ENCODE measurements at places on chromosomes 13 and 19. TPM values are rescaled to one million over a fixed set of nuclear protein-coding genes. Genes with fewer than 3 reads are reported as not detected.
A peak's percentile ranks its signal among the peaks of the same experiment; 100 is the strongest.

Gene CYP2A7
- not detected for total RNA-seq

Gene PIN1
- total RNA-seq = 43.4 TPM

Gene NCLN
- 12.2 TPM for total RNA-seq

Gene CBY2
- total RNA-seq = not detected

- no peak for DNase-seq
- no peak overlapping the region for H3K4me3 ChIP-seq
- H3K27me3 ChIP-seq = no peaks in the 10 kb centered on the region
- H3K27ac ChIP-seq = no peak overlapping the region
- H3K36me3 ChIP-seq = no peaks in the 10 kb centered on the region
These were observed 231.4 kb downstream of the OXGR1 start for GRCh38 chr13:96762876-96763275.

DNA sequence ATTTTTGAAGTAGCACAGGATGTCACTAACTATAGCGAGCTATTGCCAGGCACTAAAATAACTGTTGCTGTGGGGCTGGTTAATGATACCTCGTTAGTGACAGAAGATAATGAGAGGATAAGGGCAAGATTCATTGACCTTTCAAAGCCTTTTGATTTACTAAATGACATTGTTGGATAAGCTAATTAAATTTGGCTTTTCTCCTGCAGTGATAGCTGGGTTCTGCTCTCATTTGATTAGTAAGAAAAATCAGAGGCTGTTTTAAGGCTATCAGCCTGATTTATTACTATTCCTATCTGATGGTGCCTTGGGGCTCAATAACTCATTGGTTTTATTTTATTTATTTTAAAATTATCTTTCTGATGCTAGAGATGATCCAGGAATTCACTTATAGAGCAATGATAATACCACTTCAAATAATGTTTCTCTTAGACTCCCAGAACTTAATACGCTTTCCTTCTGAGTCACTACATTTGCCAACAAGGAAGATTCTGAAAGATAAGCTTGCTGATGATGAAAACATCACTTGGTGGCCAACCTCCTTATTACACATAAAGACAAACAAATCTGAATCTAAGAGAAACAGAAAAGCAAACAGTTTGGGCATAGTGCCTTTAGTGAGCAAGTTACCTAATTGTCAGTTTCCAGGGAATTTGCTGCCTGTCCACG is 501.3 kb upstream of the ARGLU1 start:
- H3K36me3 ChIP-seq = no peaks in the 10 kb centered on the region
- no peaks in the 10 kb centered on the region for H3K27me3 ChIP-seq
- no peak overlapping the region for H3K4me3 ChIP-seq
- peak; percentile 12 for DNase-seq

DNA sequence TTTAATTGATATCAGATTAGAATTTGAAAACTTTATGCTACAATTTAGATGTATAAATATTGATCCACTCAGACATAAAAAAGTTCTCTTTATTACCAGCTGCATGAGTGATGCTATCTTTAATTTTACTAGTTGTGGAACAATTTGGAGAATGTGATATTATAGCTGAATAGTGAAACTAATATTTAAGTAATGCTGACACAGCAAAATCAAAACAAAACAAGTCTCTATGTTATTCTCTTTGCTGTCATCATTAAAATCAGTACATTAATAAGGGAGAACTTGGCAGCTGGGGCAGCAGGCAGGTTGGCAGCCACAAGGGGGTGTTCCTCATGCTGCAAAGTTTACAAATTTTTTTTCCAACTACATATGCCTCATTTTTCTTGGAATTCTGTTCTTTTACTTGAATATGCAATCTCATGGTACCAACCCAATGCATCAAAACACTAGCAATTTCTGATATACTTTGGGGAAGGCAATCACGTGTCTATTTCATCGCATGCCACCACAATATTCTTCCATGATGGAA is 585.3 kb downstream of the FGF9 start:
- peaks cover 4% of the 10 kb centered on the region for H3K4me1 ChIP-seq
- H3K27me3 ChIP-seq = no peaks in the 10 kb centered on the region
- H3K36me3 ChIP-seq = no peaks in the 10 kb centered on the region
- no peak overlapping the region for H3K4me3 ChIP-seq
- no peak overlapping the region for H3K27ac ChIP-seq
- no peak for DNase-seq

DNA sequence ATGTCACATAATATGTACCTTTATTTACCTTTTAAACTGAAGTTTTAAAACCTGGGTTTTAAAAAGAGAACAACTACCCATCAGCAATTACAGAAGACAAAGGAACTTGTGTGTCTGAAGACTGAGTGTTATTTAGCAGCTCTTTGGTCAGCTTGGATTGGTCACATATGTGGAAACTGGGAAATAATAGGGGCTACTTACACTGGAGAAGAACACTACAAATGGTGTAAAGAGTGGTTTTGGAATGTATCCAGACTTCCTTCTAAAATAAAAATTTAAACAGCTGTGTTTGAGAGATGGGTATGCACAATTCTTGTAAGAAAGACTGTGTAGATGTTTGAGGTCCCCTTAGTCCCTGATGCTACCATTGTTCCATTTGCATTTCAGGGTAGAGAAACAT is 13.3 kb downstream of the TNFRSF19 start:
- H3K27ac ChIP-seq = no peak overlapping the region
- H3K4me1 ChIP-seq = peaks cover 15% of the 10 kb centered on the region
- no peaks in the 10 kb centered on the region for H3K36me3 ChIP-seq
- peaks cover 12% of the 10 kb centered on the region for H3K27me3 ChIP-seq
- DNase-seq = no peak

DNA sequence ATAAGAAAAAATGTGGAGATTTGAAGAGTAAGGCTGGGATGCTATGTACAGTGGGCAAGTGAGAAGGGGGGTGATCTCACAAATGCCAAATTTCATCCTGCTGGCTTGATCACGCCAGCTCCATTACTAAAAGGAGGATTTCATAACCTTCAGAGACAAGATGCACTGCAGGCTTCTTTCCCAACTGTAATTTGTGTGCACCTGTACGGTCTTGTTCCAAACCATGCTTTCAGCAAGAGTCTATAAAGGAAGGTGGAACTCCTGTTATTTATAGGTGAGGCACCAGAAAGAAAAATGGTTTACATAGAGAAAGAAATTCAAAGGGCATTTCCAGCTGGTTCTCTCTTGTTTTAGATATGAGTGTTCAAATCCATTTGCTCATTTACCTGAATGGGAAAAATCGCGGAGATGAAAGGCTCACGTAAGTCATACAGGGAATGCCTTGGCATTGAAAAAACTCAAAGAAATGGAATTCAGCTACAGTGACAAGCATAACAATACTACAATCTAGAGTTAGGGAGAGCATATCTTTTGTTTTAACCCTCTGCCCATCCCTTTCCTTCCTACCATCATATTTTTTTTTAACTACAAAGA is 13.3 kb downstream of the EFNB2 start:
- no peaks in the 10 kb centered on the region for H3K36me3 ChIP-seq
- no peaks in the 10 kb centered on the region for H3K27me3 ChIP-seq
- H3K27ac ChIP-seq = no peak overlapping the region

DNA sequence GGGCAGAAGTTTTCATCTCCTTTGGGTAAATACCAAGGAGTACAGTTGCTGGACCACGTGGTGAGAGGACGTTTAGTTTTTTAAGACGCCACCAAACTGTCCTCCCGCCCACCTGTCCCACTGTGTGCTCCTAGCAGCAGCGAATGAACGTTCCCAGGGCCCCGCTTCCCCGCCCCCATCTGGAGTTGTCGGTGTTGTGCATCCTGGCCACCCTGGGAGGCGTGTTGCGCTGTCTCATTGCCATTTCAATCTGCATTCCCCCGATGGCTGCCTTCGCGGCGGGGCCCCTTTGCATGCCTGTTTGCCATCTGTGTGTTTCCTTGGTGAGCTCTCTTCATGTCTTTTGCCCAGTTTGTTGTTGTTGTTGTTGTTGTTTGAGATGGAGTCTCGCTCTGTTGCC is 76.1 kb downstream of the KDM4B start:
- H3K4me1 ChIP-seq = peaks cover 10% of the 10 kb centered on the region
- H3K27me3 ChIP-seq = no peaks in the 10 kb centered on the region
- no peak overlapping the region for H3K27ac ChIP-seq

DNA sequence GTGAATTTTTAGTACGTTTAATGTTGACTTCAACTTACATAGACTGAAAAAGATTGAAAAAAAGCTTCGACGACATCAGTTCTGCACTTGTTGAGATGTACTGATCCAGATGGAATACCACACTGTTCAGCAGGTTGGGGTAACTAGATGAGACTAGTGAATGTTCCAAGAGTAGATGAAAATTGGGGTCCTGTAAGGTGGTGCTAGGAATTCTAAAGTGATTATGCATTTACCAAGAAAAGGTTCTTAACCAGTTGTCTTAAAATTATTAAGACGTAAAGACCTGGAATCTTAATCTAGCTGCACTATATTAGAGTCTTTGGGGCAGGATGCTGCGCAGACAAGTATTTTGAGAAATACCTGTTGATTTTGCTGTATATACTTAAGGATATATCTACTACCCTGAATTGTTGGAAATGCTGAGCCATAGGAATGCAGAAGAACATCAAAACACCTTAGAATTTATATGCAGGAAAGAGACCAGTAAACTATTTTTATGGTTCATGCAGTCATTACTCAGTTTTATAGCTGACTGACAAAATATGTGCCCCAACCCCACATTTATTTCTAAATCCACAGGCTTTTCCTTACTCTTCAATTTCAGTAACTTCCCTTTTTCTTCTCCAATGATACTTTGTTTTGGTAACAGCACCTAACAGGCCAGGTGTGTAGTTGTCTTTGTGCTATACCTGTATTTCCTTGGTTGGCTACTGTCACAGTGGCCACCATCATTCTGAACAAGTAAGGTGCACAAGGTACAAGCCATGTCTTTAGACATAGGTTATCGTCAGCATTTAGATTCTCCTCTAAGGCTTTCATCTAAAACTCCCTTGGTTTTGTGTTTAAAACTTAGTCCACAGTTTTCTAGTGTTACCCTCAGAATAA is 8.6 kb downstream of the MIR17HG start:
- no peaks in the 10 kb centered on the region for H3K27me3 ChIP-seq
- no peak overlapping the region for H3K4me3 ChIP-seq
- peaks cover 42% of the 10 kb centered on the region for H3K36me3 ChIP-seq
- peak overlapping the region; percentile 69 for H3K27ac ChIP-seq

DNA sequence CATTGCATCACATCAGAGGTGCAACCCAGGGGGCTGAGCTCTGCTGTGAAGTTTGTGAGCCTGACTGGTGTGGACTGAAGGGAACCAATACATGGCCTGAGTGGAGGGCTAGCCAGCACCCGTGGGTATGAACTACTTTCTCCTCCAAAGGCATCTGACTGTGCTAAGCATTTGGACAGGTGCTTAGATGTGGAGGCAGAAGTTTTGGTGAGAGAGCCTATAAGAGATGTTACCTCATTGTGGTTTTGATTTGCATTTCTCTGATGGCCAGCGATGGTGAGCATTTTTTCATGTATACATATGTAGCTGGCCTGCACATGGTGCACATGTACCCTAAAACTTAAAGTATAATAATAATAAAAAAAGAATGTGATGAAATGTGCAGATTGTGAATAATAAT is 46.9 kb downstream of the TEX29 start:
- H3K27me3 ChIP-seq = no peaks in the 10 kb centered on the region
- no peaks in the 10 kb centered on the region for H3K4me1 ChIP-seq
- no peak overlapping the region for H3K4me3 ChIP-seq
- H3K27ac ChIP-seq = no peak overlapping the region
- no peaks in the 10 kb centered on the region for H3K36me3 ChIP-seq

GRCh38 chr19:41551212-41551610 is 24.8 kb upstream of the CEACAM21 start:
- no peaks in the 10 kb centered on the region for H3K36me3 ChIP-seq
- H3K27ac ChIP-seq = no peak overlapping the region
- no peak overlapping the region for H3K4me3 ChIP-seq
- H3K27me3 ChIP-seq = no peaks in the 10 kb centered on the region

GRCh38 chr13:86591862-86592261 is 792.6 kb upstream of the SLITRK6 start:
- no peak overlapping the region for H3K27ac ChIP-seq
- no peak for DNase-seq
- no peaks in the 10 kb centered on the region for H3K4me1 ChIP-seq
- H3K4me3 ChIP-seq = no peak overlapping the region
- no peaks in the 10 kb centered on the region for H3K27me3 ChIP-seq
- no peaks in the 10 kb centered on the region for H3K36me3 ChIP-seq

DNA sequence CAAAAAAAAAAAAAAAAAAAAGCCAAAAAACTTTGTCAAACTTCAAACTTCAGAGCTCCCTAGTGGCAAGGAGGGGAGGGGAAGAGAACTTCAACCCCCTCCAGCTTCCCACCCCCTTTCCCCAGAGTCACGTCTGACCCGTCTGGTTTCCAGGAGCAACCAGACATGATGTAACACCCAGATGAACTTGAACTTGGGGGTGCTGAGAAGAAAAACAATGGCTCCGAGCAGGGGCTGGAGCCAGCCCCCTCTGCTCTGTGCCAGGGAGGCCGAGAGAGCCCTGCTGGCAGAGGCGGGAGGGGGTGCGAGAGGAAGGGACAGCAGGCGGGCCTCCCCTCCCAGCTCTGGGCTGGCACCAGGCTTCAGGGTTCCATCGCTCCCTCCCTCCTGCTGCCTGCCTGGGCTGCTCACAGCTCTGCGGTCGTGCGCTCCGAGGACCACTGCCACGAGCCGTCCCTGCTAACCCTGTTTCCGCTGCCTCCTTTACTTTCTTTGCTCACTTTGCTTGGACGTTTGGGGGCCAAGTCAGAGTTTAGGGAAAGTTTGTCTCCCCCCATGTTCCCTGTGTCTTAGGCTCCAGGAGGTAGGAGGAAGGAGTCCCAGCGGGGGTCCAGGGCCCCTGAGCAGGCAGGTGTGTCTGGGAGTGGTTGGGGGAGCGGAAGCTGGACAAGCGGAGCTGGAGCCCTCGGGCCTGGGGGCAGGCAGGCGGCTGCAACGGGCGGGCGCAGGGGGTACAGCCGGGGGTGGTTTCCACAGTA is 11.1 kb downstream of the LYL1 start:
- H3K27me3 ChIP-seq = peaks cover 68% of the 10 kb centered on the region
- H3K4me3 ChIP-seq = no peak overlapping the region
- no peak overlapping the region for H3K27ac ChIP-seq
- peak; percentile 59 for DNase-seq
- peaks cover 36% of the 10 kb centered on the region for H3K4me1 ChIP-seq
- H3K36me3 ChIP-seq = no peaks in the 10 kb centered on the region

GRCh38 chr13:40377783-40378182 is 288.7 kb downstream of the FOXO1 start:
- no peak overlapping the region for H3K27ac ChIP-seq
- no peak overlapping the region for H3K4me3 ChIP-seq
- H3K4me1 ChIP-seq = peaks cover 7% of the 10 kb centered on the region
- DNase-seq = no peak

- H3K36me3 ChIP-seq = no peaks in the 10 kb centered on the region
- H3K4me1 ChIP-seq = peaks cover 5% of the 10 kb centered on the region
- no peak overlapping the region for H3K4me3 ChIP-seq
- DNase-seq = no peak
These were observed 3.0 kb upstream of the SHISA7 start for GRCh38 chr19:55446060-55446459.

GRCh38 chr13:47112903-47113299 is 216.0 kb upstream of the HTR2A start:
- no peak overlapping the region for H3K4me3 ChIP-seq
- peaks cover 33% of the 10 kb centered on the region for H3K4me1 ChIP-seq
- H3K36me3 ChIP-seq = no peaks in the 10 kb centered on the region
- DNase-seq = no peak
- H3K27ac ChIP-seq = peak overlapping the region; percentile 80
